ENCODE measurements at places on chromosomes 2 and 18. TPM values are rescaled to one million over a fixed set of nuclear protein-coding genes. Genes with fewer than 3 reads are reported as not detected.

The MYO7B gene
- total RNA-seq = 0.67 TPM

The BMP10 gene
- total RNA-seq = 0.65 TPM

The PDE1A gene
- total RNA-seq = 15.1 TPM

The PLCD4 gene
- 1.9 TPM for total RNA-seq

DNA sequence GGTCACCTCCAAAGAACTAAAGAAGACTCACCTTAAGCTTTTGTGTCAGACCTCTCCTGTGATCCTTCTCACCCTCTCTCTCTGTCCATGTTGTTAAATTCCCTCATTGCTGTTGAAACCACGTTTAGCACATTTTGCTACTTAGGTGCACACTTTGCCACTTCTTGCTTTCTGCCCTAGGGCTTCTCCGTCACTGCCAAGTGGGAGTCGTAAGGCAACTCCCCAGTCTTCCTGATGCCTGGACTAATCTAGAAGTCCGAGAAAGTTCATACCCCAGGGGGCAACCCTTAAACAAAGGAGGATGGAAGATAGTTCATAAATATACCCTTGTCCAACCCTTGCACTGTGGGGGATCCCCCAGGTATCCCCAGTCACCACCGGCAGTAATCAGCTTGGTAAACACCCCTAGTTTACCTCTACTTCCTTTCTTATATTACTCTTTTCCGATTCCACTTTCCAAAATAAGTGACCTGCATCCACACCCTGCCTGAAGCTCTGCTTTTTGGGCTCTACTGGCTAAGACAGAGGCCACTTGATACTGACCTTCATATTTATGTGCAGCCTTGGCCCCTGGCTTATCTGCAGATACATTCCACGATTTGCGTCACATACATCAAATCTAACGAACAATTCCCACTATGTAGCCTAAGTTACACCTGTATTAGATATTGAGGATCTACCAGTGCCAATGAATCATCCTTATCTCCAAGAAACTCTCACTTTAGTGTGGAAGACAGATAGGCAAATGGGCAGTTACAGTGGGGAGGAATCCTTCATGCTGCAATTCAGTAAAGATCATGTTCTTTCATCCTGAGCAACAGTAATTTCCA lies 776.2 kb downstream of the RNF144A start:
- no peak for DNase-seq

DNA sequence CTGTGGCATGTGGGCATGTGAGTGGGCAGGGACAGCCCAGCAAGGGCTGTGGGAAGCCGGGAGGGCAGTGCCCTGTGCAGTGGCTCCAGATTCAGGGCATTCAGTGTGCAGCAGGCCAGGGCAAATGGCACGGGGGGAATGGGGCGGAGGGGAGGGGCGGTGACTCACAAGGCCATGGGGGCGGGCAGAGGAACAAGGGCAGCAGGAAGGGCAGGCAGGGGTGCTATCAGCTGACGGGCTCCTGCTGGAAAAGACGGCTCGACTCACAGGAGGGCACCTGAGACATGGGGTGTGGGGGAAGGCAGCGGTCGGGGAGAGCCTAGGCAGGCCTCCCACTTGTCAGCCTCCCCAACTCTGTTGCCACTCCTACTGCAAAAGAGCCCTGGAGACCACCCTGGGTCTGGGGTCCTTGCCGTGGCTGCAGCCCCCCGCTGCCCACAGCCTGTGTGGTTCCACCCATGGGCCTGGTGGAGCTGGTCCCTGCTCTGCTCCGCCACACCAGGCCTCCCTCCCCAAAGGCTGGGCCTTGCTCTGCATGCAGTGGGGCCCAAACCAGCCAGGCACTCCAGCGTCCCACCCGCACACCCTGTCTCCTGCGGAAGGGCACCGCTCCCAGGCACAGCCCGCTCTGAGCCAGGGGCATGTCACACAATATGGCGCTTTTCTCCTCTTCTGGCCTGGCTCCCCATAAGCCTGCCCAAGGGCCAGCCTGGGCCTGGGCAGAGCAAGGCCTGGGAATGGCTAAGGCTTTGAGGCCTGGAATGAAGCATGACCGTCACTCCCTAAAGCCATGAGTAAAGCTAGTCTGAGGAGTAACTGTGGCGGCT lies 25.9 kb downstream of the HS6ST1 start:
- no peak for DNase-seq

GRCh38 chr2:191446910-191447309 lies 201.7 kb downstream of the MYO1B start:
- DNase-seq = no peak

All from posterior vena cava (tissue), 2 donors.